ENCODE measurements at places on chromosomes 5 and 9. TPM values are rescaled to one million over a fixed set of nuclear protein-coding genes. Genes with fewer than 3 reads are reported as not detected.

LEAP2 gene
- 12.3 TPM for polyA plus RNA-seq

GRCh38 chr9:30677221-30677620 is 1707.2 kb upstream of the ACO1 start:
- no peaks in the 10 kb centered on the region for H3K36me3 ChIP-seq
- H3K27ac ChIP-seq = no peak overlapping the region
- H3K27me3 ChIP-seq = no peaks in the 10 kb centered on the region
- no peak overlapping the region for H3K4me3 ChIP-seq

SMIM33 gene
- polyA plus RNA-seq = not detected

GRCh38 chr5:139814704-139815280 is 19.2 kb downstream of the PSD2 start:
- H3K4me1 ChIP-seq = no peaks in the 10 kb centered on the region
- no peak for DNase-seq
- no peak overlapping the region for H3K4me3 ChIP-seq
- H3K27me3 ChIP-seq = peaks cover 5% of the 10 kb centered on the region
- no peak overlapping the region for H3K27ac ChIP-seq

DNA sequence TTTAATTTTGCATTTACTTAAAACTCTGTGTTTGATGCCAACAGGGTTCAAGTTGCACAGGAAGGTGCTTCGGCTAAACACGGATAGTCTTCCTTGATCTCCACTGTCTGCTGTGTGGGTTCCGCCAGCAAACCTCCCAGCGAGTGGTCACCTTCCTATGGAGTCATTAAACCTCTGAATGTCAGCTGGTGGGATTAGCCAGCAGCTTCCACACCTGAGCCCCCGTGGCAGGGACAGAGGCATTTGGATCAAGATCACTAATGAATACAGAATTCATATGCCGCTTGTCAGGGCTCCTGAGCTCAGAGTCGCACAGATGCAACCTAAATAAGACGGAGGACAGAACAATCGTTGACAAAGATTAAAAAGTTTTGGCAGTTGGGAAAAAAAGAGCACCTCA is 39.5 kb downstream of the PSMB7 start:
- H3K27me3 ChIP-seq = no peaks in the 10 kb centered on the region
- peaks cover 15% of the 10 kb centered on the region for H3K36me3 ChIP-seq
- no peak overlapping the region for H3K4me3 ChIP-seq
- H3K27ac ChIP-seq = no peak overlapping the region
- H3K4me1 ChIP-seq = no peaks in the 10 kb centered on the region
- DNase-seq = no peak

PIP5KL1 gene
- polyA plus RNA-seq = 0.79 TPM

GRCh38 chr5:158874792-158875191 is 224.9 kb downstream of the EBF1 start:
- no peak overlapping the region for H3K27ac ChIP-seq
- peaks cover 2% of the 10 kb centered on the region for H3K27me3 ChIP-seq
- H3K36me3 ChIP-seq = no peaks in the 10 kb centered on the region
- no peaks in the 10 kb centered on the region for H3K4me1 ChIP-seq
- DNase-seq = no peak

- DNase-seq = no peak
- H3K27ac ChIP-seq = no peak overlapping the region
- H3K27me3 ChIP-seq = no peaks in the 10 kb centered on the region
- H3K4me3 ChIP-seq = no peak overlapping the region
Measured at GRCh38 chr5:138946241-138946623, 71.1 kb upstream of the LRRTM2 start.

GRCh38 chr9:127130661-127131538 is 8.5 kb upstream of the ANGPTL2 start:
- peaks cover 39% of the 10 kb centered on the region for H3K4me1 ChIP-seq
- no peaks in the 10 kb centered on the region for H3K36me3 ChIP-seq
- H3K4me3 ChIP-seq = no peak overlapping the region
- DNase-seq = peak; percentile 32

GNA14 gene
- polyA plus RNA-seq = 2.7 TPM

IPPK gene
- 7.9 TPM for polyA plus RNA-seq

DNA sequence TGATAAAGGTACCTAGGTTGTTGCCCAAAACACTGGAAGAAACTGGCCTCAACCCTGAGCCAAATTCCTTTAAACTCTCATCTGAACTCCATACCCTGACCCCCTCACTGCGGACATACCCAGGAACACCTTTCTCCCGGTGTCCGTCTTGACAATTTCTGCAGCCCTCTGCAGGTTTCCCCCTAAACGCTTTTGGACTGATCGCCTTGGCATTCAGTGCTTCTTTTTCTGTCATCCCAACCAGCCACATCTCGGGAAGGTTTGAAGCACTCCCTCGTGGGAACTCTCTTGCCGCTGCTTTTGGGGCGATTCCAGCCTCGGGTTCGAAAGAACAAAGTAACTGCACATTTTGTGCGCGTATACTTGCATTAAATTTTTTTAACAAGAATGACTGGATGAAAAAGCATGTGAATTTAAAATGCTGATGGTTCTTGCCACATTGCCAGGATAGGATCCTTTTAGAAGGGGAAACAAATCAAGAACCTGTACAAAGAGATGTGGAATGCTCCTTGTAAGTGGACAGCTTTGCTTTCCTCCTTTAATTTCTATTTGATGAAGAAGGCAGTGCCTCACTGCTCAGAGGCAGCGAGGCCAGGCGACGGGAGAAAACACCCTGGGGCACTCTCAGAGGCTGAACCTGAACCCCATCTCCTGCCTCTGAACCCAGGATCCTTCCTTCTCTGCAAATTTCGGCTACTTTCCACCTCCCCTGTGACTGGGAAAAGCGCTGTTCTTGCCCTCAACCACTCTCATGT is 615 bp downstream of the PSMD5 start:
- peak overlapping the region; percentile 99 for H3K27ac ChIP-seq
- H3K27me3 ChIP-seq = no peaks in the 10 kb centered on the region
- H3K4me1 ChIP-seq = peaks cover 8% of the 10 kb centered on the region
- DNase-seq = no peak
- peak overlapping the region; percentile 63 for H3K4me3 ChIP-seq

DNA sequence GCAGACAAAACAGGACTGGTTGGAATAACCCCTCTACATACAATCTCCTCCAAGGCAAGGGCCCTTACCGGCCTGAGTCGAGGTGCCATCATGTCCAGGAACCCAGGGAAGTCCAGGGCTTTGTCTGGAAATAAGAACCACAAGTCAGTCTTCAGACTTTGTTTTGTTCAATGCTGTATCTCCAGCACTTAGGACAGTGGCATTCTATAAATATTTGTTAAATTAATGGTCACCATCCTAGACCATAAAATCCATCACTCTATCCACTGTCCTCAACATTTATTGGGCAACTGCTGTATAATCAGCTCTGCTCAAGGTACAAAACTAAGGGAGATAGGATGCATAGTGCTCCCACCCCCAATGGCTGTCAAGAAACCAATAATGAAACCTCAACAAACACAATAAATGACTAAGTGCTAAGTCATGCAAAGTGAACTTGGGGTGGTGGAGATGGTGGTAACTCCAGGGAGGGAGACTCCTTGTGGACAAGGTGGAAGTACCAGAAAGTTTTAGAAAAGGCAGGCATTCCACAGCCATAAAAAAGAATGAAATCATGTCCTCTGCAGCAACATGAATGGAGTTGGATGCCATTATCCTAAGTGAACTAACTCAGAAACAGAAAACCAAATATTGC is 5.0 kb downstream of the RELL2 start:
- H3K36me3 ChIP-seq = peaks cover 37% of the 10 kb centered on the region
- DNase-seq = peak; percentile 73
- peak overlapping the region; percentile 12 for H3K27ac ChIP-seq
- peaks cover 11% of the 10 kb centered on the region for H3K4me1 ChIP-seq
- H3K27me3 ChIP-seq = peaks cover 15% of the 10 kb centered on the region
- H3K4me3 ChIP-seq = no peak overlapping the region

GRCh38 chr5:180648658-180649296 is 623 bp downstream of the FLT4 start:
- no peak for DNase-seq
- H3K4me1 ChIP-seq = no peaks in the 10 kb centered on the region
- no peaks in the 10 kb centered on the region for H3K36me3 ChIP-seq
- H3K27me3 ChIP-seq = peaks cover 66% of the 10 kb centered on the region
- H3K27ac ChIP-seq = no peak overlapping the region

DNA sequence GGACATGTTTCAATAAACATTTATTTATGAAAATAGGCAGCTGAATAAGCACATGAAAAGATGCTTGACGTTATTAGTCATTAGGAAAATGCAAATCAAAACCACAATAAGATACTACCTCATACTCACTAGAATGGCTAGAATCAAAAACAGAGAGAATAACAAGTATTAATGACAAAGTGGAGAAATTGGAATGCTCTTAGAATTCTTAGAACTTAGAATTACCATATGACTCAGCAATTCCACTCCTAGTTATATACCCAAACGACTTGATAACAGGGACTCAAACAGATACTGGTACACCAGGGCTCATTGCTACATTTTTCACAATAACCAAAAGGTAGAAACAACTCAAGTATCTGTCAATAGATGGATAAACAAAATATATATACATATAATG is 15.1 kb upstream of the TRIM36 start:
- H3K4me1 ChIP-seq = peaks cover 4% of the 10 kb centered on the region
- no peak for DNase-seq
- H3K27ac ChIP-seq = no peak overlapping the region
- H3K36me3 ChIP-seq = no peaks in the 10 kb centered on the region
- H3K27me3 ChIP-seq = peaks cover 42% of the 10 kb centered on the region
- H3K4me3 ChIP-seq = no peak overlapping the region

OR1Q1 gene
- not detected for polyA plus RNA-seq

DNA sequence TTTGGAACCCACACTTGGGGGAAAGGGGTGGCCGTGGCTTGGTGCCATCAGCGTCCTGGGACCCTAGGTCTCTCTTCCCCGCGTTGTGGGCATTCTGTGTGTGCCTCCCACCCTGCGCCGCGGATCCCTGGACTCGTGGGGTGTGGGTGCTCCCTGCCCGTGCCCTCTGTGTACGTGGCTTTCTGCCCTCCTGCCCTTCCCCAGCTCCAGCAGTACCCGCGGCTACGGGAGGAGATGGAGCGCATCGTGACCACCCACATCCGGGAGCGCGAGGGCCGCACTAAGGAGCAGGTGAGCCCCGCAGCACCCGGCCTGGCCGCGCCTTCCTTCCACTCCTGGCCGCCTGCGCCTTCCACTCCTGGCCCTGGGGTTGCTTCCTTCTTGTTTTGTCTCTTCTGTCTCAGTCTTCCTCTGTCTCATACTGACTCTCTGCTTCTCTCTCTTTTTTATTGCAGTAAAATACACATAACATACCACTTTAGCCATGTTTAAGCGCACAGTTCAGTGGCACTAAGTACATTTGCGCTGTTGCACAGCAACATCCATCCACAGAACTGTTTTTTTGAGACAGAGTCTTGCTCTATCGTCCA is 30.7 kb downstream of the DNM1 start:
- no peaks in the 10 kb centered on the region for H3K27me3 ChIP-seq
- no peak overlapping the region for H3K4me3 ChIP-seq
- H3K27ac ChIP-seq = no peak overlapping the region
- DNase-seq = no peak
- peaks cover 3% of the 10 kb centered on the region for H3K36me3 ChIP-seq

PCYOX1L gene
- polyA plus RNA-seq = 48.7 TPM

CCDC180 gene
- polyA plus RNA-seq = 7.5 TPM

DNA sequence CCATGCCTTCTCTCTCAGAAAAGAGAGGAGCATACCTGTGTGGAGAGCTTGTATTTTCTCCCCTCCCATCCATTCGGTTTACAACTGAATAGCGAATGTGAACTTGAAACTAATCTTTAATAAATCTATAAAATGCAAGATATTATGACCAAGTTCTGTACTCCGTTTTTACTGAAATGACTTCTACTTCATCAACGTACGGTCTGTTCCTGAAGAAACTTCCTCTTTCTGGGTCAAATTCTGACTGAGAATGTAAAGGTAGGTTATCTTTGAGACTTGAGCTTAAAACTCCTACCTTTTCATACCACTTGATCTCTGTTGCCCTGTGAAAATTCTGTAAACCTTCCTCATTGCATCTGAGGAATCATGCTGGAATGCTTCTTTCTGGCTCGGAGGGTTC is 4.2 kb upstream of the CTNNAL1 start:
- no peaks in the 10 kb centered on the region for H3K27me3 ChIP-seq
- H3K4me1 ChIP-seq = peaks cover 9% of the 10 kb centered on the region
- peaks cover 26% of the 10 kb centered on the region for H3K36me3 ChIP-seq
- H3K27ac ChIP-seq = no peak overlapping the region
- DNase-seq = no peak

GRCh38 chr9:93577078-93577974 is 942 bp downstream of the PHF2 start:
- H3K4me3 ChIP-seq = peak overlapping the region; percentile 56
- no peak overlapping the region for H3K27ac ChIP-seq
- H3K4me1 ChIP-seq = peaks cover 32% of the 10 kb centered on the region

DNA sequence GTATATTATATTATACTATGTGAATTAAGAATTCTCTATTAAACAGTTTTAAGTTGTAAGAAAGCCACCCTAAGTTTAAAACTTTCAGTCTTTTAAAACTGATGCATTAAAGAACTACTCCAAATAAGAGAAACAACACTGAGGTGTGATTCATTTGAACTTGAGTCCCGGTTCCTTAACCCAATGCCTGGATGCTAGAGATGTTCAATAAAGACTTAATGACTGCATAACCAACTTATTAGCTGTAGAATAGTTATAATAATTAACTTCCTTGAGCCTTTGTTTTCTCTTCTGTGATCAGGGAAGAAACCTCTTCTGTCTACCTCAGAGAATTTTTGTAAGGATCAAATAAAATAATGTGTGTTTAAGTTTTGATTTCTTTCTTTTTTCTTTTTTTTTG is 45.3 kb upstream of the DENND4C start:
- H3K4me3 ChIP-seq = no peak overlapping the region
- peak overlapping the region; percentile 87 for H3K27ac ChIP-seq
- H3K36me3 ChIP-seq = no peaks in the 10 kb centered on the region
- no peaks in the 10 kb centered on the region for H3K27me3 ChIP-seq

SET gene
- 339 TPM for polyA plus RNA-seq

DNA sequence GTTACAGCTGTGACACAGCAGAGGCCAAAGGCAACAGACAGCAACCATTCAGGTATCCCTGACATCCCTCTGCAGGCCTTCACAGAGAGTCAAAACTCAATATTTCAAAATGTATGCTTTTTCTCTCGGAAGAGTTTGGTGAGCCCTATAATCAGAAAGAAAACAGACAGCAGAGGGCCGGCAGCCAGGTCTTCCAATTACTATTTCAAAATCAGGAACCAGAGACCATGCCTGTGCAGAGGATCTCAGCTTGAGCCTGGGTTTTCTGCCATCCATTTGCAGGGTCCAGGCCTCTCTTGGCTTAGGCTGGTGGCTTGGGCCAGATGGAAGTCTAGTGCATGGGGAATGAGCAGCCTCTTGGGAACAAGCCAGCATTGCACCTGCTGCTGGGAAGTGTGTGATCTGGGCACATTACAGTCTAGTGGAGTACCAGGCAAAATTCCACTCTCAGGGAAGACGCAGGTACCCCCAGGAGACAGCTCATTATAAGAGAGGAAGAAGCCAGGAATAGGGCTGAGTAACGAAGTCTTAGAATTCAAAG is 231.3 kb downstream of the ENC1 start:
- H3K4me3 ChIP-seq = no peak overlapping the region
- no peaks in the 10 kb centered on the region for H3K27me3 ChIP-seq
- H3K27ac ChIP-seq = peak overlapping the region; percentile 30
- no peaks in the 10 kb centered on the region for H3K36me3 ChIP-seq

- H3K4me1 ChIP-seq = peaks cover 48% of the 10 kb centered on the region
- H3K4me3 ChIP-seq = no peak overlapping the region
- H3K27me3 ChIP-seq = no peaks in the 10 kb centered on the region
- peak; percentile 78 for DNase-seq
- peak overlapping the region; percentile 78 for H3K27ac ChIP-seq
Measured at GRCh38 chr9:120768886-120769285, 24.3 kb downstream of the FBXW2 start.
